GM12865 (cell line): ENCODE measurements at places on chromosomes 2 and 18.

GRCh38 chr2:165594935-165595255 is 125.4 kb downstream of the CSRNP3 start:
- DNase-seq: peak; percentile 48

- DNase-seq: no peak
Observed at GRCh38 chr2:36516136-36516870, 81.7 kb downstream of the FEZ2 start.

- no peak for DNase-seq
Observed at GRCh38 chr2:232519581-232520438, at the start of gene PRSS56. Gene PRSS56, plus strand, starts transcription at chr2:232520388. Its CDS starts 211 bp downstream, at chr2:232520599.

DNA sequence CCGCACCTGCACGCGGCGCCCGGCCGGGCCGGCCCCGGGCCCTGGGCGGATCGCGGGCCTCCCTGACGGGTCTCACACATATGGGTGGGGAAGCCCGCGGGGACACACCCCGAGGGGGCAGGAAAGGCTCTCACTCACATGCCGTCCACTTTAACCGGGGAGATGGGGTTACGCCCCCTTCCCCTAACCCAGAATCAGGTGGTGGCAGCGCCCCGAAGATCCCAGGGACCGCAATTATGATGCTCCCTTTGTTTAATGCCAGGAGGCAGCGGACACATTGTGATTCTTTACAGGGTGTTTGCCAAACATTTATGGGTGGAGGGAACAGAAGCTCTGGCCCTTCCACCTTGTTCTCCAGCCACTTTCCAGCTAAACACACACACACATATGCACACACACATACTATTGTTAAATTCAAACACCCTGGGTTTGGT is 424 bp upstream of the ANKRD44 start:
- no peak for DNase-seq

GRCh38 chr2:235048549-235048948 is 96.7 kb downstream of the SH3BP4 start:
- DNase-seq: no peak

- DNase-seq: no peak
Observed at GRCh38 chr2:200922439-200922838, 33.3 kb downstream of the NIF3L1 start.

GRCh38 chr2:42652086-42652485 is 83.7 kb downstream of the MTA3 start:
- peak; percentile 32 for DNase-seq

DNA sequence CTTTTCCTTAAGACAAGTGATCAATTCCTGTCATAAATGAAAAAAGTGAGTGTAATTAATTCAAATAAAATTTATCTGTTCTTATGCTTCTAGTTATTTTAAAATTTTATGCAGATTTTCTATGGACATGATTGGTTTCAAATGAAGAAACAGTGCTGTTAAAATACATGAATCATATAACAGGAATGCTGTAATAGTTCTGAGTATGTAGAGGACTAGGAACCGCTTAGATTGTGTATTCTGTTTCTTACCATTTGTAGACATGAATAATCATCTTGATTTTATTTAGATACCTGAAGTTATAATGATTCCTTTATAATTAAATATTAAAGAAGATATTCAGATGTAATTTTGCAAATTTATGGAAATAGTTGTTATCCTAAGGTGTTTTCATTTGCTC is 3.5 kb downstream of the ACTR2 start:
- DNase-seq: no peak

- peak; percentile 79 for DNase-seq
Observed at GRCh38 chr2:240556553-240557100, 1.2 kb downstream of the ANKMY1 start.

DNA sequence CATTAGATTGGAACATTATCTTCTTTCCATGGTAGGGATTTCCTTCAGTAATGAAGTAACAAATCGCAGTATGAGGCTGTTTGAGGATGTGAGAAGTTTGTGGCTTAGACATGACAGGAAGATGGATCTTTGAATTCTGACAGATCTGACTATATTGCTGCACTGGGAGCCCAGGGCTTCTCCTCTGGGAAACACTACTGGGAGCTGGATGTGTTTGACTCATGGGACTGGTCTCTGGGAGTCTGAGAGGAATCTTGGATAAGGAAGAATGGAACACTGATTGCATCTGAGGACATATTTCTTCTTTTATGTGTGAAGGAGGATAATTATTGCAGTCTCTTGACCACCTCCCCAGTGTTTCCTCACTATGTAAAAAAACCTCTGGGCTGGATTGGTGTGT is 77.2 kb upstream of the ST6GAL2 start:
- DNase-seq: no peak

DNA sequence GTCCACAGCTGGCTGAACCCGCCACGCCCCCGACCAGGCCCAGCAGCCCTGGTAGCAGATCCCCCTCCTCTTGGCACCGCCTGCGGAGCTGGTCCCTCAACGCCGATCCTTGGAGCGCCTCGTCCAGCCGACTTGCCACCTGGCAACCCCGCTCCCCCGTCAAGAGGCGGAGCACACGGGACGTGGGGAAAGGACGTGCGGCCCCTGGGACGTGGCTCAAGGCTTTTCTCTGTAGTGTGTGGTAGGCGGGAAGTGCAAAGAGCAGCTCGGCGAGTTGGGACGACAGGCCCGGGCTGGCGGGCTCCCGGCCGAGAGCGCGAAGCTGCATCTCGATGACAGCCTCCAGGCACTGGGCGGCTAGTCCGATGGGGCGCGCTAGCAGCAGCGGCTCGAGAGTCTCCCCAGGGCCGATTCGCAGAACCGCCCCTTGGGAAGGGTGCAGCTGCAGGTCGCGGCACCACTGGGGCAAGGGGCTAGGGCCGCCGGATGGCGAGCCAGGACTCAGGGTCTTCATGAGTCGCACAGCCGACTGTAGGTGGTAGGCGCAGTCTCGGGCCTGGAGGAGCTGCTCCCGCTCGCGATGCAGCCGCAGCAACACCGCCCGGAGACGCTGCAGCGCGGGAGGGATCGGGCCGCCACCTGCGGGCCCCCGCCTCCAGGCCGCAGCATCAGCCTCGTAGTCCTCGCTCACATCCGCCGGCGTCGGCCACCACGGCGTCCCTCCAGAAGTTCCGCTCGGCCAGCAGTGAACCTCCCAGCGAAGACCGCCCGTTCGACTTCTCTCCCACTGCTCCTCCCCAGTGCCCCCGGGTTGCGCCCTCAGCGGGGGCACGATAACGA is 617 bp downstream of the CCDC142 start:
- DNase-seq: peak; percentile 81

- DNase-seq: peak; percentile 96
Observed at GRCh38 chr2:219387306-219388120, at the start of gene DNPEP. Gene DNPEP, minus strand, starts transcription at chr2:219387912. Its CDS starts 118 bp downstream, at chr2:219387794.

DNA sequence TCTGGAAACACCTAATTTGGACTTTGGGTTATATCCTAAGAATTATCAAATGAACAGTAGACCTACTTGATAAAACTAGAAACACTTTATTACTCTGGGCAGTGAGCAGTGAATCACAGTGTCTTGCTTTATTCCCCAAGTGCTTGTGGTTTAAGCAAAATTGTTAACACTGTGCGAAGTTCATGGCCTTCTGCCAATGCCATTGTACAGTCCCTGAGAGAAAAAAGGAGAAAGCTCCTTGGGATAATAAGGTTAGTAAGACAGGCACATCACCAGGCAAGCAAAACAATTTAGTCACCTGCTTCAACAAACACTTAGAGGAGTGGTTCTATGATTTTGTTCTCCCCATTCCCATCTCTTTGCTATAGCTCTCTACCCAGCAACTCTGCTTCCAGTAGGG is 39.8 kb downstream of the ADCYAP1 start:
- no peak for DNase-seq

DNA sequence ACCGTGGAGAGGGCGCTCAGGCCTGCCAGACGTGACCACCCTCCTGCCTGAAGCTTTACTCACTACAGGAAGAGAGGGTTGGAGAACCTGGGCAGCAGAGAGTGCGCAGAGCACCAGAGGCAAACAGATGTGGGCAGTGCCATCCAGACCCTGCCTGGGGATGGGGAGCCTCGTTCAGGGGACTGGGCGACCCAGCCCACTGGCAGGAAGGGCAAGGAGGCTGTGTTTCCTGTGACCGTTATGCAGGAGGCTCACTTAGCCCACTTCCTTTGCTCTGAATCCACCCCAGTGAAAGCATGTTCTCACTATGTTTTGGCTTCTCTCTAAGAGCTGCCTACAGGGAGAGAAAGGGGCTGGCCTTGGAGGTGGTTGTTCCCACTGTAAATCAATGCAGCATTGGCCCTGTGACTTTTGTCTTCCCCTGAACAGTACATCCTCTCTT is 23.0 kb upstream of the ACKR3 start:
- DNase-seq: peak; percentile 75

GRCh38 chr18:78482378-78482777 is 497.2 kb upstream of the SALL3 start:
- no peak for DNase-seq

DNA sequence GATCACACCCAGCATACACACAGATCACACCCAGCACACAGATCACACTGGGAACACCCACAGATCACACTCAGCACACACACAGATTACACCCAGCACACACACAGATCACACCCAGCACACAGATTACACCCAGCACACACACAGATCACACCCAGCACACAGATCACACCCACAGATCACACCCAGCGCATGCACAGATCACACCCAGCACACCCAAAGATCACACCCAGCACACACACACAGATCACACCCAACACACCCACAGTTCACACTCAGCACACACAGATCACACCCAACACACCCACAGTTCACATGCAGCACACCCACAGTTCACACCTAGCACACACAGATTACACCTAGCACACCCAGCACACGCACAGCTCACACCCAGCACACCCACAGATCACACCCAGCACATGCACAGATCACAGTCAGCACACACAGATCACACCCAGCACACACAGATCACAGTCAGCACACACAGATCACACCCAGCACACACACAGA is 117.6 kb downstream of the DYSF start:
- DNase-seq: no peak

- DNase-seq: no peak
Observed at GRCh38 chr2:44168681-44169154, at the start of gene PPM1B. Gene PPM1B, plus strand, starts transcription at chr2:44168875. Its CDS starts 32,325 bp downstream, at chr2:44201200.

- no peak for DNase-seq
Observed at GRCh38 chr2:103144837-103145236, 383.0 kb downstream of the TMEM182 start.

- no peak for DNase-seq
Observed at GRCh38 chr2:168784993-168785392, 17.4 kb upstream of the NOSTRIN start.

DNA sequence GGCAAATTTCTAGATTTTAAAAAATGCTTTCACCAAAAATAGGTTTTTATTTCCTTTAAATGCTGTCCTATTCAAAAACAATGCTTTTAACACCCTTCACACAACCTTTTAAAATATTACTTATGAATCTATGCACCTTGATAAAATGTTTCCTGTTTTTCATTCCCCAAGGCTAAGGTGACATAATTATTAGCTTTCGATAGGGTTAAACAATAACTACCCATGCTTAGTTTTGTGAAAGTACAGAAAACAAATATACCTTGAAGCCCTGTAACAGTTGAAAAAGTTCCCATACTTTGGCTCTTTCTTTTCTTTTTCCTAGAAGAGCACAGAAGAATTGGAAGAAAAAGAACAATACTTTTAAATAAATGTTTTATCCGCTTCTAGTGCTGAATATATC is 54.9 kb upstream of the ITPRID2 start:
- no peak for DNase-seq

DNA sequence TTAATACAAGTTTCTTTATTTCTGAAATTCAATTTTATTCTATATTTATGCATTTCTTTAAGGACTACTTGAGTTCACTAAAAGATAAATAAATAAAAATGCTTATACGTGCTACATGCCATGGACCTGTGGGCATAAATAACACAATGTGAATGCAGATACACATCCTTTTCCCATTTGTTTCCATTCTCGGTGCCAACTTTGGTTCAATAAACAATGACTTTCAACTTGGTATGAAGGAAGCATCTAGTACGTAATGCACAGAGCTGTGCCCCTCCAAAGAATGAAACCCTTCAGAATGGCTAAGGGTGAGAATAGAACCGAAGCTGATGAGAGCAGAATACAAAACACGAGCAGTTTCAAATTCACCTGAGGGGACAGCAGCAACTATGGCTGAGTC is 409.3 kb downstream of the MTX2 start:
- DNase-seq: no peak

GRCh38 chr2:116747103-116747502 is 1067.4 kb upstream of the DDX18 start:
- no peak for DNase-seq

GRCh38 chr18:33812186-33812585 is 234.2 kb downstream of the ASXL3 start:
- DNase-seq: no peak

DNA sequence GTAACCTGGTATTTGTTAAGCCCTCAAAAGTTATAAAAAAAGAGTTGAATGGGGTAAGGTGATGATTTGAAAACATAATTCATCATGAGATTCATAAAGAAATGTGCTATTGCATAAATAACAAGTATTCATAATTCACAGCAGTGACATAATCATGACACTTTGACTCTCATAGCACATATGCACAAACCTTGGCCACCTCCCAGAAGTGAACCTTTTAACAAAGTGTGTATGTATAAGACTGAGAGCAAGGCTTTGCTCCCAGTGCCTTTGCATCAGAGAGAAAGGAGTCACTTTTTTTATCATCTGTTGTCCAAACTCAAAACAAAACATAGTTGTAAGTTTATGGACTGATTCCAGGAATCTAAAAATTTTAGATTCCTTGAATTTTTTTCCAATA is 15.0 kb upstream of the HTR2B start:
- DNase-seq: no peak

- DNase-seq: no peak
Observed at GRCh38 chr18:68484241-68484640, 230.7 kb downstream of the TMX3 start.

DNA sequence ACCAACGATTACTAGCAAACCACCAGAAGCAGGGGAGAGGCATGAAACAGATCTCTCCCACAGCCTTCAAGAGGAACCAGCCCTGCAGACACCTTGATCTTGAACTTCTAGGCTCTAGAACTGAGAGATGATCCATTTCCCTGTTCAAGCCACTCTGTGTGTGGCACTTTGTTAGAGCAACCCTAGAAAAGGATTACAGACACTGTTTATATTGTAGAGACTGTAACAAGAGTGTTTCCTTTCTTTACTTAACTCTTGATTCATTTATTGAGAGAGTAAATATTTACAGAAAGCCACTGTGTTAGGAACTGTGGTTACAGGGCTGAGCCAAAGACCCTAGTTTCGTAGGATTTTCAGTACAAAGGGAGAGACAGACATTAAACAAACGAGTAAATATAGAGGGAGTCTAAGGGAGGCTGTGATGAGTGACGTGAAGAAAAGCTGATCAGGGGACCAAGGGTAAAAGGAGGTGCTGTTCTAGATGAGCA is 10.9 kb downstream of the CCDC68 start:
- DNase-seq: no peak

DNA sequence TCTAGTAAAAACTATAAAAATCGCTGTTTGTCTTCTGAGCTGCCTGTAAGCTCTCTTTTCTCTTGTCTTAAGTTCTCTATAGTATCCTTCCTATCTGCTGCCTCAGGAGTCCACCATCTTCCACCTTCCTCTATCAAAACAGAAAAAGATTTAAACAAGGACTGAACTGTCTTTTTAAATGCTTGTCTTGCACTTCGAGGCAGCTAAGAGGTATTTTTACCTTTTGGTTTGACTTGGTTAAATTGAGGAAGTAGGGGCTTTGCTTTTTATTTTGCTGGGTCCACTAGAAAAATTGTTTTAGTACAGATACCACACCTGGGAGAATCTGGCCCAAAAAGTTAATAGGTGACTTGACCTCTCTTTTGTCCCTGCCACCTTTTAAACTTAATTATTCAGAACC is 12.2 kb downstream of the SESTD1 start:
- no peak for DNase-seq

GRCh38 chr2:224850081-224850480 is 133.9 kb upstream of the CCDC195 start:
- no peak for DNase-seq
